ENCODE measurements at places on chromosomes 4 and X.

- no peak for DNase-seq
These were observed 47.0 kb upstream of the ARSJ start for GRCh38 chr4:114026447-114026846.

DNA sequence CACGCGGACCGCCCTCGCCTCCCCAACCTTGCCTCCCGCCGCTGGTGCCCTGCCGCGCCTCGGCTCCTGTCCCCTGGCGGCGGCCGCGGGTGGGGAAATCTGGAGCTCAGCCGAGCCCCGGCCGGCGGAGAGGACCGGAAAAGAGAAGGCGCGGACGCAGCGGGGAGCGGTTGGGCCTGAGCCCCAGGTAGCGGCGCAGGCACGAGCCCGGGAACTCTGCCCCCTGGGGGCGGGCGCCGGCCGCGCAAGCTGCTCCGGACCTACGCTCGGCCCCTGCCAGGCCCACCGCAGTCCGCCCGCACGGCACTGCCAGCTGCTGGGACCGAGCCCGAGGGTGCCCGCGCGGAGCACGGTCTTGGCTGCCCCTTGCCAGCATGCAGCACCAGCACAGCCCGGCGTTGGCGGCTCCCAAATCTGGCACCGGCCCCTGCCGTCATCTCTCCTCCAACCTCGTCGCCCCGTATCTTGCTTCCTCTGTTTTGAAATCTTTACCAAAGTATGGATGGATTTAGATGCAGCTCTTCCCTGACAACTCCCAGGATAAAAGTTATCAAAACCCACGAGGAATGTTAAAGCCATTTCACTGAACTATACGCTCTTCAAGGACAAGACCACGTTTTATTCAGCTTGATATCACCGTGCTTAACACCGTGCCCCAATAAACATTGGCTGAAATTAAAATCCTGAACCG, at the start of gene PRSS12:
Gene PRSS12 (minus strand): TSS at position 161 of the 691 bp plus-strand sequence. CDS start 283 bp downstream, outside the sequence.
- DNase-seq: peak; percentile 78

DNA sequence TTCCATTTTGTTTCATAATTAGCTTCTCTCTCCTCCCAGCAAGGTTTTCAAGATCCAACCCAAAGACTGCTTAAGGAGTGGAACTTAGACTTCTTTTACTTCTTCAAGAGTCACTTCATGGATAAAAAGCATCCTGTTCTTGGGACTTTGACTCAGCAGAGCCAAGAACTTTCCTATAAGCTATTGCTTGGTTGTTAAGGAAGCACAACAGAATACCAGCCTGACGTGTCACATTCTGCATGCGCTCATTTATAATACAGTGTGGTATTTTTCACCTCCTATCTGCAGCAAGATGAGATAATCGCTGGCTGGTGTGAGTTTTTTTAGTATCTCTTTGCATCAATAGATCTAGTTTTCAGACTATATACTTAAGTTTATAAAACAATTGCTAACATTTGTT, 152.1 kb downstream of the PALLD start:
- no peak for DNase-seq

- DNase-seq: no peak
These were observed 1508.1 kb downstream of the TECRL start for GRCh38 chr4:62901101-62901500.

GRCh38 chr4:36332023-36332781, 50.8 kb downstream of the DTHD1 start:
- DNase-seq: no peak

- DNase-seq: no peak
These were observed 211.2 kb downstream of the CPEB2 start for GRCh38 chr4:15213302-15213970.

DNA sequence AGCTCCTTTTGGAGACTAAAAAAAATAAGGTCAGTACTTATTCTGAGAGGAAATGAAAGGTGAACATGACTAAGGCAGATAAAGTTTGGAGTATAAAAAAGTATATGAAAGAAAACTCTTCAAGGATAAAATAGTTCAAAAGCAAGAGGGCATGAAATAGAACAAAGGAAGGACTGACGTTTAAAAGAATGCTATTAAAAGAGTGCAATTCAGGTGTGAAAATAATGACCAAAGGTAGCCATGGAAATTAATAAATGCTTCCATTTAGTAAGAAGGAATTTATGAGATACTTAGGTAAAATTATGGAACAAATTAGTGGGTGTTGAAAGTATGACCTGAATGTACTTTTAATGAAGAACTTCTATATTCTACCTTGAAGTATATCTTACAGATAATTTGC, 128.2 kb upstream of the WDFY3 start:
- no peak for DNase-seq

GRCh38 chr4:53538756-53539155, 52.5 kb downstream of the LNX1 start:
- DNase-seq: no peak

GRCh38 chrX:103418811-103419340, 42.5 kb downstream of the BEX3 start:
- DNase-seq: no peak

DNA sequence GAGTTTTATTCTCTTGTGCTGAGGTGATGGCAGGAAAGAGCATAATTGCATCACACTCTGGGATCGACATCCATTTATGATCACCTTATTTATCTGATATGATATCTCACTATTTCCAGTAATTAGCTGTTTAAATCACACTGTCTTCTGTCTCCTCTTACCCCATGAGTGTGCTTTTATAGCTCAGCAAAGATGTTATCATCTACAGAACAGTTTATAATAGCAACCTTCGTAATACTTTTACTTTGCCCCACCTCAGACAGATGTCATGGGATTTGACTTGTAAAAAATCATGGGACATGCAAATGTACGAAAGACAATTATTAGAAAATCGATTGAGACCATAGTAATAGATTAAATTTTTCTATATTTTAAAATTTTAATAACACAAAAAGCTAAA, 1122.3 kb upstream of the PCDH10 start:
- no peak for DNase-seq

GRCh38 chr4:7202411-7202810, 10.1 kb downstream of the SORCS2 start:
- no peak for DNase-seq

DNA sequence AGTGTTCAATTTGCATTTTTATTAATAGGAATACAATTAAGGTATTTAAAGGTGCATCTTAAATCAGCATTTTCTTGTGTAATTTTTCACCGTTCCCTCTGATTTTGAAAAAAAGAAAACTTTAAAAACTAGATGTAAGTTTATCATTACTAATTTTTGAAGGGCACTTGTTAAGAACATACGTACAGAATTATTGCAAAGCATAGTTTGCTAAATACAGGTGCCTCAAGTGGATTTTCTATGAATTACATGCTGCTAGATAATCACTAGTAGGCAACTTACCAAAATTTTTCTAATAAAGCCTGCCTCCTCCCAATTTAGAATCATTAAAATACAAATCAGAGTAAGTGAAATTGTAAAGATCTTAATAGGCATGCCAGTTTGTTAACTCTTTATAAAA, 8.5 kb downstream of the CNKSR2 start:
- no peak for DNase-seq

DNA sequence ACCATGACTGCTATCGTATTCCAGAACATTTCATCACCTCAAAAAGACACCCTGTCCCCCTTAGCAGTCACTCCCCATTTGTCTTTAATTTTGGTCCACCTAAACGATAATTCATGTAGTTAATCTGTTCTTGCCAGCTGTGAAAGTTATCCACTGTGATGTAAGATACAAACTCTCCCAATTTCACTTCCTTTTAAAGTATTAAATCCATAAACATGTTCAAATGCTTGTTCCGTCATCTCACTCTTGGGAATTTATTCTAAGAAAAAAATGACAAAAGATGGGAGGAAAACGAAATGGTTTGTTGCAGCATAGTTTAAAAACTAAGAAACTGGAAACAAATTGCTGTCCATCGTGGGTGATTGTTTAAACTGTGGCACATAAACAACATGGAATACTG, 53.7 kb upstream of the IRF2 start:
- no peak for DNase-seq

DNA sequence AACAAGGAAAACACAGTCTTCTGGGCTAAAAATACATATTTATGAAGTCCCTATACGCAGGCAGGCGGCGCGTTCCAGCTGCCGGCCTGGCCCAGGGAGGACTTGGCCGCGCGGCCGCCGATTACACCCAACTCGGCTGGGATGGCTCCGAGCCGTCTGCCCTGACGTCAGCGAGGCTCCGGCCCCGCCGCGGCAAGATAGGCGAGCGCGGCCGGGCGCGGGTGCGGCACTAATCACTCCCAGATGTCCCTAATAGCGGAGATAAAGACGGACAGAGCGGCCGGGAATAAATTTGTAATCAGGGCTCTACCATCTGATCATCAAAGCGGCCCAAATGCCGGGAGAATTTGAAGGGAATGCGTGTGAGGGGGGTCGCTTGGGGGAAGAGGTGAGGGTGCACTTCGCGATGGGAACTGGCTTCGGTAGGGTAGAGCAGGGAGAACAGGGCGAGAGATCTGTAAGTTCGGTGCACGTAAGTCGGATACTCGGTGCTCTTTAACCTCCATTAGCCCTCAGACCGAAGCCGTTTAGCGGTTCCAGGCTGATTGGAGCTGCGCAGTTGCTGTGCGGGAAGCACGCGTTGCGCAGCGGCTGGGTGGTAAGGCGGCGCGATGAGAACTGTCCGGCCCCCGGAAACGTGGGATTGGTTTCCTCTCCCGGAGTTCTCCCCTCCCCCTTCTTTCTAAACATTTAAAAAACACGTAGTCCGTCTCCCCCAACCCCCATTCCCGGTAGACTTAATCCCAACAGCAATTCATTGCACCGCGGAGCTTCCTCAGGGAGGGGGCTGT, 7.7 kb downstream of the HAND2 start:
- DNase-seq: no peak

- DNase-seq: no peak
These were observed 39.4 kb upstream of the DCK start for GRCh38 chr4:70954032-70954431.

- DNase-seq: no peak
These were observed 91.3 kb downstream of the LCORL start for GRCh38 chr4:17930256-17930655.

DNA sequence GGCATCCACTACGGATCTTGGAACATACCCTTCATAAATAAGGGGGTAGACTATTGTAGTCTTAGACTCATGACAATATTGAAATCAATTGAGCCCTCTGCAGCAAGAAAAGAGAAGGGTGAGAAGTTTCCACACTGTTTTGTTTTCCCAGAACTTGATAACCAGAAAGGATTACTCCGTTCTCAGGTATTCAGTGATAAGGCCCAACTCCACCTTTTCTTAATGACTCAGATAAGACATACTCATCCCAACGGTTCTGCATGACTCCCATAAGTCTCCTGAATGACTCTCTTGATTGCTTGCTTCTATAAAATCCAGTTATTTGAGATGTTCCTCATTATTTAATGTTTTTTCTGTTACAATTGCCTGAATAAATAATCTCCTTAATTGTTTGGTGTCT, 111.7 kb downstream of the PABPC4L start:
- DNase-seq: no peak

DNA sequence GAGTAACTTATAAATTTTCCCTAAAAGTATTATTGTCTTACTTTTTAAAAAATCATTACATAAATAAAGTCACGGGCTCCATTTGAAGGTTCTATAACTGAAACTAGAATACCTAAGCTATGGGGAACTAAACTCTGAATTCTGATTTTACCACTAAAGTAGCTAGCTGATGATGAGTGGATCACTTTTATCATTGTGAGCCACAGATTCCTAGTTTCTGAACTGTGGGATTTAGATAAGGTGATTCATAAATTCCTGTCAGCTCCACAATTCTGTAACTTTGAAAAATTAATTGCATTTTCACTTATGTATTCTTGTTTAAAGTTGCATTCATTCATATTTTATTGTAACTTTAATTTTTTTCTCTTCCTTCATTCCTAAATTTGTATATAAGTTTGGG, 540.9 kb downstream of the GBA3 start:
- DNase-seq: no peak

GRCh38 chr4:183430317-183430993, 14.0 kb upstream of the CDKN2AIP start:
- peak; percentile 11 for DNase-seq

DNA sequence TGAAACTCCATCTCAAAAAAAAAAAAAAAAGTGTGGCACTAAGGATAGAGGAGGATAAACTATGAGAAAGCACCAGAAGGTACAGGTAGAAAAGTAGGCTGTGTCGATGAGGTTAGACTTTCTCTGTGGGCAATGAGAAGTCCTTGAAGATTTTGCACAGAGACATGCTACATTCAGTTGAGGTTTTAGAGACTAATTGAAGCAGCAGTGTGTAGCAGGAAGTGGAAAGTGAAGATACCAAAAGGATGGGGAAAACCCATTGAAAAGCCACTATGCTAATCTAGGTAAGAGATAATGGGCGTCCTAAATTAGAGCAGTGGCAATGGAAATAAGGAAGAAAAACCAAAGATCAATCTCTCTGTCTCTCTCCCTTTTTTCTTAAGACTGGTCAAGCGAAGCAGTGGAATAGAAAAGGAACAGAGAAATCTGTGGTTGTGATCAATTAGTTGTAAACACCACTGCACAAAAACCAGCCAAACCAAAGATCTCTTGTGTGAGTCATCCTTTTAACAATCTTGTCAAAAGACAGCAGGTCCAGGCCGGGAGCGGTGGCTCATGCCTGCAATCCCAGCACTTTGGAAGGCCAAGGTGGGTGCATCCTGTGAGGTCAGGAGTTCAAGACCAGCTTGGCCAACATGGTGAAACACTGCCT, 3.5 kb downstream of the SPINK2 start:
- DNase-seq: peak; percentile 54

- no peak for DNase-seq
These were observed 46.5 kb downstream of the FANCB start for GRCh38 chrX:14826319-14826718.

- DNase-seq: no peak
These were observed 87.9 kb downstream of the PDK3 start for GRCh38 chrX:24553011-24553410.

DNA sequence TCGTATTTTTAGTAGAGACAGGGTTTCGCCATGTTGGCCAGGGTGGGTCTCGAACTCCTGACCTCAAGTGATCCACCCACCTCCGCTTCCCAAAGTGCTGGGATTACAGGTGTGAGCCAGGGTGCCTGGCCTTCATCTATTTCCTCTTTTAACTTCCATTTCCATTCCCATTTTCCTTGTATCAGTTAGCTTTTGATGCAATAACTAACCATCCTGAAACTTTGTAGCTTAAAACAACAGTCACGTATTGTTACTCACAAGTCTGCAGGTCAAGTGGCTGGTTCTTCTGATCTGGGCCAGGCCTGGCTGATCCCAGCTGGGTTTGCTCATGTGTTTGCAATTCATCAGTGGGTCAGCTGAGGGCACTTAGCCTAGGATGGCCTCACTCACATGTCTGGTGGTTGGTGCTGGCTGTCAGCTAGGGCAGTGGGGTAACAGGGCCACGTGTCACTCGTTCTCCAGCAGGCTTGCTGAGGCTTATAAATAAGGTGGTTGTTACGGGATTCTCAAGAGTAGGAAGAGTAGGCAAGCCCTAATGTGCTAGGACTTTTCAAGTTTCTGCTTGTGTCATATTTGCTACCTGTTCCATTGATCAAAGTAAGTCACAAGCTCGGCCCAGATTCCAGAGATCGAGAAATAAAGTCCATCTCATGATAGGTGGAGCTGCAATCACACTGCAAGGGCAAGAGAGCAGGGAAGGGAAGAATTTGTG, 88.2 kb downstream of the SOWAHB start:
- no peak for DNase-seq

All from activated naive CD8-positive, alpha-beta T cell treated with anti-CD3 and anti-CD28 coated beads, Interleukin-2, amount 50 U/mL, for 24 hours (primary cell).